CD4-positive, alpha-beta T cell treated with Interleukin-17A for 4 hours (primary cell): ENCODE measurements at places on chromosomes 6 and 20.

DNA sequence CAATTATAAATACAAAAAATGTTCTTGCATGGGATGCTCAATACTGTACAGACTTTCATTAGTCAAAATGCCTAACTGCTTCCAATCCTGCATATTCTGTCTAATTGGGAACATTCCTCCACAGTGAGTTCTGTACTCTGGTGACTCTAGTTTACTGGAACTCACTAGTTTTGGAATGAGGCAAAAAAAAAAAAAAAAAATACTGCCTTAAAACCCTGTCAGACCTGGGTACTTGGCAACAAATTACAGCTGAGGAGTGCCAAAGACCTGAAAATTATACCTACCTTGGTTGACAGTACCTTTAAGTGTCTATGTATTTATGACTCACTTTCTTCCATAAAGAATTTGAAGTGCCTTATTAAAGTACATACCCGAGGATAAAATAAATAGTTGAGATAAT lies 276.7 kb downstream of the FARS2 start:
- DNase-seq, result no peak

DNA sequence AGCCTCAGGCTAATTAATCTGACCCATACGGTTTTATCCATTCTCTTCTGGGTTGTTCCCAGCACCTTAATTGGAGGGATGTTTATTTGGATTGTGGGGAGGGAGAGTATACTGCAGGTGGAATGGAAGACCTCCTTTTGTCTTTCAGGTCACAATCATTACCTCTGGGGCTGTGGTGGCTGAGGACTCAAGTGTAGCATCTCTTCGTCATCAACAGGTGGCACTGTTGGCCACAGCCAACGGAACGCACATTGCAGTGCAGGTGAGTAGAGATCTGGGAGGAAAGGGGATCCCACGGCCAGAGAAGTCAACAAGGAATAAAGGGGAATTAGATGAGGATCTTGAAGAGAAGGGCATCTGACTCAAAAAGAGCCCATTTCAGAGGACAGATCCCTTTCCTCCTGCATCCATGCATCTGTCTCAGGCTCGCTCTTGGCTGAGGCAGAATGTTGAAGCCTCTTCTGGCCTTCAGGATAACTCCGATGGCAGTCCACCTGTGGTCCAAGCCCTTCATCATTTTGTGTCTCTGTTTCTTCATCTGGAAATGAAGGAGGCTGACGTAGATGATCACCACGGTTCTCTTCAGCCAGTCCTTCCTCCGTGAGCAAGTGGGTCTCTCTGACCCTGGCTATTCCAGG lies 3.2 kb upstream of the DEF6 start:
- DNase-seq, result peak; percentile 71

GRCh38 chr6:119348096-119348747 lies 1.3 kb downstream of the MAN1A1 start:
- peak; percentile 43 for DNase-seq

GRCh38 chr6:130811932-130812331 lies 15.3 kb upstream of the SMLR1 start:
- no peak for DNase-seq

GRCh38 chr20:53001498-53002301 lies 29.5 kb downstream of the TSHZ2 start:
- peak; percentile 34 for DNase-seq

- no peak for DNase-seq
These were observed 102.6 kb downstream of the CD109 start for GRCh38 chr6:73798592-73798991.

- DNase-seq, result no peak
These were observed 93.1 kb upstream of the HEY2 start for GRCh38 chr6:125656287-125656870.

- DNase-seq, result peak; percentile 16
These were observed 44.5 kb downstream of the RAMACL start for GRCh38 chr6:166541876-166542579.

- no peak for DNase-seq
These were observed 97.5 kb downstream of the ZMYND8 start for GRCh38 chr20:47258745-47259695.

DNA sequence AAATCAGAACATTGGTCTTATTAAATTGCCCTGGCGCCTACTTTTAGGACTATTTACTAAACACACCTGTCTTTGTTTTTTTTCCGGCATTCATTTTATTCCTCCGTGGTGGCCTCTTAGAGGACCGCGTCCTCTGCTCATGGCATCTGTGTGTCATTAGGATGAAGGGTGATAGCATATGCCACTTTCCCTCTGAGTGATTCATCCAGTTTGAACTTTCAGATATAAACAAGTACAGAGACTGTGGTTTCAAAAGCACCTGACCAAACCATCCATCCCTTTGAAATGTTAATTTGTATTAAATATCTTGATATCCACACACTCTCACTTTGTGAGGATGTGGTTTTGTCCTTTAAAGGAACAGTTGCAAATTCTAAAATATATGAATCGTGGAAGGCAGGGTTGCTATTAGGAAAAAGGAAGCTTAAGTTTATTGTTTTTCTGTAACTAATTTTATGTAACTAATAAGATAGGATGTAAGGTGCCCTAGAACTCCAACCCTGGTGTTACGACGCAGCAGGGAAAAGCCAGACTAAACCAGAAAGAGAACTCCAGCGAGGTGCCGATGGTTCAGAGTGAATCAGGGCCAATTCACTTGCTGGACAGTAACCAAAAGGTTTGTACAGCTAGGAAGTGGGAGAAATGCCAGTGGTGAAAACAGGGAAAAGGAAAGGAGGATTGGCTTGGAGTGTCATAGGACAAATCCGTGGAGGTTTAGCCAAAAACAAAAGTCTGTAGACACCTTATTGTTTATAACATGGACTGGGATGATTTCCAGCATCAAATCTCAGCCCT lies 98.7 kb downstream of the SHLD1 start:
- peak; percentile 19 for DNase-seq

DNA sequence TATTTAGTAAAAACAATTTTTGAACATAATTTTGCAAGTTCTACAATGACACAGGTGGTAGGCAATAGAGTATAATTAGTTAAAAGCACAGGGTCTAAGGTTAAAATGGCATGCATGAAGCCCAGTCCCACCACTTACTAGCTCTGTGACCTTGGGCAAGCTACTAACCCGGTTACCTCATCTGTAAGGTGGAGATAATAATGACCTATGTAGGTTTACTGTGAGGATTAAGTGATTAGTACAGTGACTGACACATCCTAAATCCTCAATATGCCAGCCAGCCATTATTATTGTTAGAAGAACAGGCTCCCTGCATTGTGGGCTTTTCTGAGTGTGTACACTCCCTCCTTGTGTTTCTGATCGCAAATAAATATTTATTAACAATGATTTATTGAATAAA lies 26.2 kb downstream of the ATXN1 start:
- DNase-seq, result no peak

- no peak for DNase-seq
These were observed 217.0 kb downstream of the HAO1 start for GRCh38 chr20:7723284-7723683.
